ENCODE measurements at places on chromosomes 7 and 10. TPM values are rescaled to one million over a fixed set of nuclear protein-coding genes. Genes with fewer than 3 reads are reported as not detected.
A peak's percentile ranks its signal among the peaks of the same experiment; 100 is the strongest.

Gene GSTO2
- total RNA-seq: 0.65 TPM

Gene ZC3HAV1L
- total RNA-seq: 11.1 TPM

- no peak for DNase-seq
These were observed 30.5 kb upstream of the SFTPD start for GRCh38 chr10:79979310-79979975.

DNA sequence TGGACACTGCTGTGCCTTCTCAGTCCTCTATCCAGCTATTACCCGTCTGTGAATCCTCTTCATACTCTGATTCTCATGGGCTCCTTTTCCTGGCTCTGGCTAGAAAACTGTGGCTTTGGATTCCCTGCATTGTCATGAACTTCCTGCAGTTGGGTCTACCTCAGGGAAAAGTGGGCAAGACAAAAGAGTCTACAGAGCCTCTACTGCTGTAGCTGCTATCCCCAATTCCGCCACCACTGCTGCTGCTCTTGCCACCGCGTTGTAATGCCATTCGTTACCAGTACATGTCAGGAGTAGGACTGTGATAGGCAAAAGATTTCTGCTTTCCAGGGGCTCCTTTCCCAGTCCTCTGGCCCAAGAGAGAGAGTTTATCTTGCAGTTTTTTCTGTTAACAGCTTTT, 23.9 kb upstream of the PPP1R17 start:
- DNase-seq: no peak

Gene STEAP2
- total RNA-seq: under 0.01 TPM

DNA sequence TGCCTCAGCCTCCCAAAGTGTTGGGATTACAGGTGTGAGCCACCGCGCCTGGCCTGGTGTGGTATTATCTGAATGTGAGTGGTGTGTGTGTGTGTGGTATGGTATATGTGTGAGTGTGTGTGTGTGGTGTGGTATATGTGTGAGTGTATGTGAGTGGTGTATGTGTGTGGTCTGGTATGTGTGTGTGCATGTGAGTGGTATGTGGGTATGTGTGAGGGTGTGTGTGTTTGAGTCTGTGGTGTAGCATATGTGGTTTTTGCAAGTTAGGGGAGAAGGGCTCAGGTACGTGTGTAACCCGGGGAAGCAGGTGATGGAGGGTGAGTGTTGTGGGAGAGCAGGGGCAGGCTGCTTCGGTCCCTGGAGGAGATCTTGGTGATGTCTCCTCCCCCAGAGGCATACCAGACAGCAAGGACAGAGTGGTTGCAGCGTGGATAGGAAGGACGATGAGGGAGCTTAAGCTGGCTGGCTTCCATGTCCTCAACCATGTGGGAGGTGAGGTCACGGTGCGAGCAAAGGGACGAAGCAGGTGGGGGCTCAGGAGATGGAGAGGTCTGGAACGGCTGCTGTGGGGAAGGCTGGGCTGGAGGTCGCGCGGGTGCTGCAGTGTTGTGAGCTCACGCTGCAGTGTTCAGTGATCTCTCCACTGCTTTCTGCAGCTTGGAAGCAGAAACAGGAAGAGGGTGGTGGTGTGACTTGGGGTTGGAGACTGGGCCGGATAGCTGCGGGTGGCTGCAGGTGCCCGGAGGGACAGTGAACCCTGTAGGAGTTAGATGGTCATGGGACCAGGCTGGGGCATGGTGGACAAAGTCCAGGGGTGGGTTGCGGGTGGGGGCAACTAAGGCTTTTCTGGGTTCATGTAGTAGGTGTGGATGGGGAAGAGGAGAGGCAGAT, 5.0 kb downstream of the ZYX start:
- peak; percentile 66 for DNase-seq
